ENCODE measurements at places on chromosomes 7 and 10.

GRCh38 chr7:74599244-74599643 is 58.3 kb upstream of the GTF2I start:
- no peak for DNase-seq

DNA sequence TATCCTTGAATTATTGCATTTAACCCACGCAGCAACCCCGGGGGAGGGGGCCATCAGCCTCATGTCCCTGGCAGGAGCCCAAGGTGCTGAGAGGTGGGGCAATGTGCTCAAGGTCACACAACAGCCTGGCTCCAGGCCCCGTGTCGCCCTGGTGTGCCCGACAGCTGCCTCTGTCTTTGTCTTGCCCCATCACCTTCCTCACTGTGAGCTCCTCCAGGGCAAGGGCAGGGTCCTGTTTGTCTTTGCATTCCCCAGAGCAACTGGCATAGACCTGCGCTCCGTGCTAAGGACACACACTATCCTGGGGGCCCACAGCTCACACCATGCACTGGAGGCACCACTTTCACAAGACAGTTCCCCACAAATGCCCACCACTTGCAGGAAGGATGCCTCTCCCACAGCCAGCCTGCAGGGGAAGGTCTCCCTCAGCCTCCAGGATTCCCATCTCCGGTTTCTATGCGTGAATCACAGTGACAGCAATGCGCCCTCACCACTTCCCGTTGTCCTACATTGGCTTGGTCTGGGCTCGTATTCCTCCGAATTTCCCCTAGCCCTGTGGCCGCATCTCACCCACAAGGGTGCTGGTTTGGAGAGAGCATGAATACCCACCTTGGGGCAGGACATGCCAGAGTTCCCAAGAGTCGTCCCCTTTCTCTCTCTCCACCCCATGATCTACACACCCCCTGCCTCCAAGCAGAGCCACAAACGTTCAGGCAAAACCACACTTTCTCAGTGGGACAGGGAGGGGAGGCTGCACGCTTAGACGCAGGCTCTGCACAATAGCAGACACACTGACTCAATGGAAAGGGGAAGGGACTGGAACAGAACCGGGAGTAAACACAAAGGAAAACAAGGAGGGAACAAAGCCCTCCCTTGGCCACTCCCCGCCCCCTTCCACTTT is 10.3 kb downstream of the ITPRIP start:
- DNase-seq = no peak

- no peak for DNase-seq
These were observed 473.3 kb downstream of the LRMDA start for GRCh38 chr10:75904499-75905283.

DNA sequence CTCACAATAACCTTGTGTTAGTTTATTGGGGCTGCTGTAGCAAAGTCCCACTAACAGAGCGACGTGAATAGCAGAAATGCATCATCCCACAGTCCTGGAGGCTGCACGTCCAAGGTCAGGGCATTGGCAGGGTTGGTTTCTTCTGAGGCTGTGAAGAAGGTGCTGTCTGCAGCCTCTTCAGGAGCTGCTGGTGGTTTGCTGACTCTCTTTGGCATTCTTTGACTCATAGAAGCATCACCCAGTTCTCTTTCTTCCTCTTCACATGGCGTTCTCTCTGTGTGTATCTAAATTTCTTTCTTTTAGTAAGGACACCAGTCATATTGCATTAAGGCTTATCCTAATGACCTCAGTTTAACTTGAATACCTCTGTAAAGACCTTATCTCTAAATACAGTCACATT is 428.4 kb upstream of the KLF6 start:
- DNase-seq = no peak

DNA sequence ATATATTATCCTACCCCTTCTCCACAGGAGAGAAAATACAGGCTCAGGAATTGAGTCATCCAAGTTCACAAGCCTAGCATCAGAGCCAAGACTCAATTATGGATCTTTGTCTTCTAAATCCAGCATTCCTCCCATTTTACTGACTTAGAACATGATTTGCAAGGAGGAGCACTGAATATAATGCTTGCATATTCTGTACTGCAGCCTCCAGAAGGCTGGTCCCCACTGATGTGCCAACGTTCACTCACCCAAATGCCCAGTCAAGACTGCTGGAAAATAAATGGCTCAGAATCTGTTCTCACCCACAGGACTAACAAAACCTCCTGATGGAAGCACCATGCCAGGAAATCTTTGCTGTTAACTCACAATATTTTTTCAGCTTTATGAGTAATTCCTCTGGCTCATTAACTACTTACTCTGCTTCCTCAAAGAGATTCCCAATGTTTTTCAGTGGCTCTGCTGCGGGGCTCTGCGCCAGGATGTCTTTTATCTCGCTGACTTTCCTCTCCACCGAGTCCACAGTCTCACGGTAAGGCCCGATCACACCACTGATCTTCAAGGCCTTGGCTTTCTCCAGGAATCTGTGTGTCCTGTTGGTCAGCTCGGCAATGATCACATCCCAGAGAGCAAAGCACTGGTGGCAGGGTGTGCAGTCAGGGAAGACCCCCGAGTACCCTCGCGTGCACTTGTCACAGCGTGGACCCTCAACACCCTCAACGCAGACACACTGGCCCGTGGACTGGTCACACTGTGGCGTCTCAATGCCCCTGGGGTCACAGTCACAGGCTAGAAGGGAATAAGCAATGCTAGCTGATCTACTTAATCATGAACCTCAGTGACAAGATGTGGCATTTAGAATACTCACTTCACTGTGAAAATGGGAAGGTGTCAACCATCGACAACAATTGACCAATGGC is 48.8 kb downstream of the DLD start:
- DNase-seq = no peak

- DNase-seq = no peak
These were observed 18.0 kb downstream of the GSDME start for GRCh38 chr7:24739306-24739705.

DNA sequence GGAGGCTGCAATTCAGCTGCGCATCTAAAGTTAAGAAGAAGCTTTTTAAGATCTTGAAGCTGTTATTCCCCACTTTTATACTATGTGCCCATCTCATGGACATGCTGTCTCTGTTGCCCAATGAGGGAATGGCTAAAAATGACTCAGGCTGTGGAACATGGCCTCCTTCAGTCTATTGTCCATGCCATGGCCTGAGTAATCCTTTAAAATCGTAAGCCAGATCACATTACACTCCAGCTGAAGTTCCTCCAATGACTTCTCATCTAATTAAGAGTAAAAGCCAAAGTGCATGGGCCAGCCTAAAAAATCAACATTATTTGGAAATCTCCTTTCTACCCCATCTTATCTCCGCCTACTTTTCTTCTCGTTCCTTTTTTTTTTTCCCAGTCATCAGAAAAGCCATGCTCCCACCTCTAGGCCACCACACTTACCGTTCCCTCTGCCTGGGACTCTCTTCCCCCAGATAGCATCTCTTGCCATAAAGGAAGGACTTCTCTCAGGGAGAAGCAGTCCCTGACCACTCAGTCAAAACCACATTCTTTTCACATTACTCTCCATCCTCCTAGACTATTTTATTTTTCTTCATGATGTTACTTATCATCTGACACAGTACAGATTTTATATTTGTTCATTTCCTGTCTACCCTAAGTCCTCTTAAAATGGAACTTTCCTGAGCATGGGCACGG is 337.4 kb downstream of the PRPF18 start:
- no peak for DNase-seq

DNA sequence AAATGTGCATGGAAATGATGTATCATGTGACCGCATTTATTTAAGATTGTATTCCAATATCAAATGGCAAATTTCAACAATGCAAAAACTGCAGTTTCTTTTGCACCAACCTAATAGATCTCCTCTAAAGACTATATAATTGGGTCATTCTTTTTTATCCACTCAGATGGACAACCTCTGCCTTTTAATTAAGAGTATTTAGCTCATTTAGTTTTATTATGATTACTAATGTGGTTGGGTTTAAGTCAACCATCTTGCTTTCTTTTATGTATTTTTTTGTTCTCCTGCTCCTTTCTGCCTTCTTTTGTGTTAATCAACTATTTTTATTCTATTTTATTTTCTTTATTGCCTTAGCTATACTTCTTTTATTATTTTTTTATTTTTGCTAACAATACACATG is 468.5 kb upstream of the MKI67 start:
- DNase-seq = no peak

DNA sequence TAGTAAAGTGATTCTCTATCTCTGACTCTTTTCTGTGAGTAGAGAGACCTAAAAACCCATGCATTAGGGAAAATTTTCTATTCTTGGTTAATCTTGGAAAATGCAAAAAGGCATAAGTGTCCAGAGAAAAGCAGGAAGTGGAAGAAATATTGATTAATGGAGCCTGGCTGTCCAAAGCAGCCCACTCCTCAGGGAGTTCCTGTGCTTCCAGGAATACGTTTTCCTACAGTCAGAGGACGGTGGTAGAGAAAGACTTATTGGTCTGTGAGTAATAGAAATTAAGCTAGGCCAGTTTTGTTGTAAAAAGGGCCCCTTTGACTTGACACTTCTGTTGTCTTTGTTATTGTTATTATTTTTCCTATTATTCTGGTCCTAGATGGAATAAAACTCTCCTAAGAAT is 157.8 kb downstream of the NRP1 start:
- DNase-seq = no peak

DNA sequence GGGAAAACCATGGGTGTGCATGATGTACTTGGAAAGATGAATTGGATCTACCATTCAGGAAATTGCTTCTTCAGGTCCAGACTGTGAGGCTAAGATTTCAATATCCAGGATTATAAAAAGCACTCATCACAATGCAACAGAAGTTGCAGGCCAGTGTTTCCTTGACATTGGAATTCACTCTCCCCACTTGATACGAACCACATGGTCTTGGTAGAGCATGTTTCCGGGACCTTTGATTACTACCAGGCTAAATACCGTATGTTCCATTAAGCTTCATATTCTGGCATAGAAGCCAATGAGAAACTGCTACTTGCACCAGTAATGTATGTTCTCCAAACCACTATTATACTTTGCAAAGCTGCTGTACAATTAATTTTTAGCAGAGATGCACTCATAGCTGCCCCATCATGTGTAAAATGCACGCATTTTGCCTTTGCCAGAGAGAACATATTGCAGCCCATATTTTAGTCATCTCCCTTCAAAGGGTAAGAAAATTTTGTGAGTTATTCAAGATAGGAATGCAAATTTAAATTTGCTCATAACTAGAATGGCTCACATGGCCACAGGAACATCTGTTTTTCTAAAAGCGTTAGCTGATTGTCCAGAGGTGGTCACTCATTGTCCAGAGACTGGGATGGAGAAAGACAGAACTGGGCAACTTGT is 8.1 kb downstream of the FRMD4A start:
- no peak for DNase-seq

- DNase-seq = no peak
These were observed 260.8 kb downstream of the DNAJB6 start for GRCh38 chr7:157597562-157597961.

GRCh38 chr10:68684413-68684812 is 36.6 kb upstream of the CCAR1 start:
- no peak for DNase-seq

DNA sequence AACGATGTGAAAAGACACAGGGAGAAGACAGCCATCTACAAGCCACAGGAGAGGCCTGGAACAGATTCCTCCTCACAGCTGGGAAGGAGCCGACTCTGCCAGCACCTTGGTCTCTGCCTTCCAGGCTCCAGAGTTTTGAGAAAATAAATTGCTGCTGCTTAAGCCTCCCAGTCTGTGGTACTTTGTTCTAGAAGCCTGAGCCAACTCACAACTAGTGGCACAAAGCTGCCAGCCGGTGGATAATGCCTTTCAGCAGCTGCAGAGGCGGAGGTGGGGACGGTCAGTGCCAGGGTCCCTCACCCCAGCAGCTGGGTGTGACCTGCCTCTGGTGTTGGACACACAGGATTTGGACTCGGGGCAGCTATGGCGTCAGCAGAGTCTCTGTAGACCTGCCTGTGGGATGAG is 255.4 kb upstream of the PITRM1 start:
- DNase-seq = no peak

- no peak for DNase-seq
These were observed 14.6 kb downstream of the PARP12 start for GRCh38 chr7:140048138-140048537.

- no peak for DNase-seq
These were observed 191.3 kb downstream of the FGFR2 start for GRCh38 chr10:121406823-121407545.

GRCh38 chr7:25261545-25262140 is 33.4 kb upstream of the NPVF start:
- no peak for DNase-seq

GRCh38 chr10:117537436-117537903 is 5.1 kb upstream of the EMX2 start:
- no peak for DNase-seq

GRCh38 chr10:3830946-3831345 is 45.9 kb upstream of the KLF6 start:
- no peak for DNase-seq

DNA sequence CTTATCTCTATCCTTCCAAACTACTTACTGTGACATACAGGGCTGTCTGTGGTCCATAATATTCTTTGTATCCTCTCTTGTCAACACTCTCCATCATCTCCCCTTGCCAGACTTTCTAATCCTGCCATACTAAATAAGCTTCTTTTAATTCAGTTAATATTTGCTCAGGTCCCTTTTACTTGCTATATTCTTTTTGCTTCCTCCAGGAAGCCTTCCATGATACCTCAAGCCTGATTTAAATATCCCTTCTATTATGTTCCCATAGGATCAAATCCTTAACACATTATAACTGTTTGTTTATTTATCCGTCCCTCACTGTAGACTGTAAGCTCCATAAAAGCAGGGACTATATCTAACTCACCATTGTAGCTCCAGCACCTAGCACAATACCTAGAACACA is 7.2 kb upstream of the PPP3CB start:
- no peak for DNase-seq

- DNase-seq = no peak
These were observed 1083.4 kb upstream of the LRRN3 start for GRCh38 chr7:110007320-110008063.

GRCh38 chr7:24038993-24039392 is 245.0 kb upstream of the NPY start:
- DNase-seq = no peak

DNA sequence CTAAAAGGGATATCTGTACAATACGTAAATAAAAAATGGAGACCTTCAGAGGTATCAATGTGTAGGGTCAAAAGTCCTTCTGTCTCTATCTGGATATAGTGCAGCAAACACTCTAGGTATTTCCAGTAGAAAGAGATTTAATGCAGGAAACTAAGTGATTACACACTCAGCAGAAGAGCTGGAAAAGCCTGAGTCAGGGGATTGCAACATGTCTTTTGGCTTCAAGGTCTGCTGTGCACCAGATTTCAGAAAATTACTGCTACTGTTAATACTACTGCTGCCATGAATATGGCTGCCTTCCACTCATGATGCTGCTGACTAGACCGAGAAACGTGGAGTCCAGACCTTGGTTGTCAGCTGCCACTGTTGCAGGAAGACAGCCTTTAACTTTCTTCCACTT is 94.9 kb upstream of the DLX6 start:
- no peak for DNase-seq

DNA sequence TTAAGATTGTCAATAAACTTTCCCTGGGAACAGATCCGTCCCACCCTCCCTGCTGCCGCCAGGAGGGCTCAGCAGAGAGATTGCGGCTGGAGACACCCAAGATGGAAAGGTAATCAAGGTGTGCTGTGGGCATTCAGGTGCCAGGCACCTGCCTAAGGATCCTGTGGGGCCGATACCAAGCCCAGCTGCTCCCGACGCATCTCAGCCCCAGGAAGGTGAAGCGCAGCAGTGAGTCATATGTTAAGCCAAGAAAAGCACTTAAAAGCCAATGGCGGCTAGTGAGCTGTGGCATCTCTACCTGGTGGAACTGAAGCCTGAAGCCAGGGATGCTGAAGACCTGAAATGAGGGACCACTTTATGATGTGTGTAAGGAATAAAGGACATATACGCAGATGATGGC is 6.1 kb downstream of the WDR86 start:
- no peak for DNase-seq

- no peak for DNase-seq
These were observed 24.4 kb downstream of the RNF133 start for GRCh38 chr7:122674502-122674901.
